ENCODE measurements at places on chromosomes 11 and 22.

DNA sequence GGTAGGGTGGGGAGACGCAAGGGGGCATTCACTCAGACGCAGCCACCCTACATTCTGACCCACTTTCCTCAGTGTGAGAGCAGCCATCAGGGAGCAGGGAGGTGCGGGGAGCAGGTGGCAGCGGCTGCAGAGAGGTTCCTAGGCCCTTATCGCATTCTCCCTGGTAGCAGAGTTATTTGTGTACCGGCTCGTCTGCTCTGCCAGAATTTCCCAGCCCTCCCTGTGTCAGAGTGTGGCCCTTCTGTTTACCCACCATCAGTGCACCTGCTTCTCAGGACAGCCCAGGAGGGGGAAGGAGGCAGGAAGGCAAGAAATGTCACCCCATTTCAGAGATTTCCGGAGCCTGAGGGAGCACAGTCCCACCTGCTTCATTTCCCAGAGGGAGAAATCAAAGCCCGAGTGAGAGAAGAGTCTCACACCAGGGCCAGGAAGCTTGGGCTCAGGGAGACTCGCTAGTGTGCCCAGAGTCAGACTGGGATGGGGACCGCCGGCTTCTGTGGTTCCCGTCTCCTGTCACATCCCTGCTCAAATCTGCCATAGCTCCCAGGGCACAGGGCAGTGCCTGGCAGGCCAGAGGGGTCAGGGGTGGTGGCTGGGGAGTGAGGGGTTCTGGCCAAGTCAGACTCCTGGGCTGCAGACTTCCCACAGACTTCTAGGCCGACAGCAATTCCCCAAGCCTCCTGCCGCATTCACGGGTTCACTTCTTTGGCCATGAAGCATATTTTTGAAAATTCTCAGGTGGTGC lies 49.7 kb downstream of the ARRB1 start:
- DNase-seq, result no peak

DNA sequence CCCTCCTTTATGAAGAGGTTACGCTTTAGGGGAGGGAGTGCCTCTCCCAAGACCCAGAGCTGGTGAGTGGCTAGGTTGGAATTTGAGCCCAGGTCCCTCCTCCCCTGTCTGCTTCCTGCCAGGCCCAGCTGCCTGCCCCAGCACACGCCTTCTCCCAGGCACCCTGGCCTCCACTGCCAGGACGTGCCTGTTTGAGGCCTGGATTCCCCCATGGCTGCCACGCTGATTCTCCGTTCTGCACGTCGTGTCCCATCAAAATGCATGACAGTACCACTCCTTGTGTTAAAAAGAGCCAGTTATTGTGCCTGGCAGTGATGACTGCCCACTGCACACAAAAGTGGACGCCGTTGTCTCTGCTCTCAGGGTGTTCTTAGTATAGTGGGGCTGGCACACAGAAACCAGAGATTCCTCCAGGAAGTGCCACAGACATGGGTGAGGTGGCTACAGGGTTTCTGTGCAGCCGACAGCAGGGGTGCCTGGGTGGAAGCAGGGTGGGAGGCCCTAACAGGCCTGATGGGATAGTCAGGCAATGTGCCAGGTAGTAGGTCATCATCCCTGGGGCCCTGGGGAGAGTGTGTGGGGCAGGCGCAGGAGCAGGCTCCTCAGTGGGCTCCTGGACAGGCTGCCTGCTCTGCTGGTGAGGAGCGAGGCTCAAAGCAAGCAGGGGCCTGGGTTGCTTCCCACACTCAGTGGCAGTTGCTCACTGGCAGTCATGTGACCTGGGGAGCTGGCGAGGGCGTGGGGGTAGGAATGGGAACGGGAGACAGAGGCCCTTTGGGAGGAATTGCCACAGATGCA lies 24.2 kb downstream of the MED15 start:
- DNase-seq, result no peak

- DNase-seq, result no peak
Observed at GRCh38 chr11:126601136-126601535, 245.7 kb downstream of the ST3GAL4 start.

DNA sequence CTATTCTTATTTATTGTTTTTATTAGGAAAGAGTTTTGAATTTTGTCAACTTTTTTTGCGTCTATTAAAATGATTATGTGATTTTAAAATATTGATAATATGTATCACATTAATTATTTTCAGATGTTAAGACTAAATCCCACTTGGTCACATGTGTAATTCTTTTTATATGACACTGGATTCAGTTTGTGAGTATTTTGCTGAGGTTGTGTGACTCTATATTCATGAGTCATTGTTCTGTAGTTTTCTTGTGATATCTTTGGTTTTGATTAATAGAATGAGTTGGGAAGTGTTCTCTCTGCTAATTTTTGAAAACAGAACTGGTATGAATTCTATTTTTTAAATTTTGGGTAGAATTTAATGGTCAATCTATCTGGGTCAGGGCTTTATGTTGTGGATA lies 317.9 kb downstream of the ETS1 start:
- DNase-seq, result no peak

- no peak for DNase-seq
Observed at GRCh38 chr11:47797633-47798032, 30.5 kb upstream of the FNBP4 start.
